ENCODE measurements at places on chromosomes 7 and 10.

DNA sequence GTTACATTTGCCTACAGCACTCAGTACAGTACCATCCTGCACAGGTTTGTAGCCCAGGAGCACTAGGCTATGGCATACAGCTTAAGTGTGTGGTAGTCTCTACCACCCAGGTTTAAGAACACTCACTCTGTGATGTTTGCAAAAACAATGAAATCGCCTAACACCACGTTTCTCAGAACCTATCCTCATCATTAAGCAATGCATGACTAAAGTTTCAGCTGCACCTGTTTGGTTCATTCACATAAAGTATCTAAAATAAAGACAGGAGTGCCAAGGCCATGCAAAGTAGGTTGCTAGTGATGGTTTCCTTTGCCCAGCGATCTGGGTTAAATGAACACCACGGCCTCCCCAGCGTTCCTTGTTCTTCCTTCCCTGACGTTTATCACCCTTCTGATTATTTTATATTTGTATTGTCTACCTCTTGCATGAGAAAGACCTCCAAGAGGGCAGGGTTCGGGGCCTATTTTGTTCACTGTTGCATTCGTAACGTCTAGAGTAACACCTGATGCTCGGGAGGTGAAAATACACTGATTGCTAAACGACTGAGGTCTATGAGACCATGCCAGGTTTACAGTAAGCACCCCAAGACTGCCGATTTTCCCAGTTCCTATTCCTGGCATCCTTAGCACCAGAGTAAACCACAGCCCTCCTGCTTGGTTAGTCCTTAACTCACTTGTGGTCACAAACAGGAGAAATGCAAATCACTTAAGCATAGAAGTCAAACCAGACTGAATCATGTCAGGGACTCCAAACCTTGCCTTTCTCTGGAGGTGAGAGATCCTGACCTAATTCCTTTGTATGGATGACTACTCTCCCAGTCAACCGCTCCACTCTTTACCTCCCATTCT, 204.1 kb upstream of the NFE2L3 start:
- DNase-seq: no peak

DNA sequence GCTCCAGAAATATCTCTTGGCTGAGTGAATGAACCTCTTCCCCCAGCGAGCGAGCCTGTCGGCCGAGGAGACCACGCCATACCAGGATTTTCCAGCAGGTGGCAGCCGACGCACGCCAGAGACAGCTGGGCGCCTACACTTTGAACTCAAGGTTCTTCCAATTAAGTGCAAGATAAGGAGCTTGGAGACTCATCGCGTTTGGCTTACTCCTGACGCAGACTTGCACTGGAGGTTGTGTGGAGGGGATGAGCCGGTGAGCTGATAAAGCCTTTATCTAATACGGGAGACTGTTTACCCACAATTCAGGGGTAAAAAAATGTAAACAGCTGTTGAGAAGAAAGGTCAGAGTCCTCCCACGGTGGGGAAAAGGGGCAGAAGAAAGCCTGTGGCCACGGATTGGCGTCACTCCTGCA, 45.9 kb upstream of the EMX2 start:
- peak; percentile 27 for DNase-seq

- no peak for DNase-seq
Measured at GRCh38 chr7:151686826-151687225, 167.1 kb upstream of the RHEB start.

- DNase-seq: no peak
Measured at GRCh38 chr10:35643151-35644049, 1.3 kb upstream of the FZD8 start.

- DNase-seq: no peak
Measured at GRCh38 chr10:31426401-31426800, 107.4 kb downstream of the ZEB1 start.

GRCh38 chr7:44473295-44473694, 17.2 kb downstream of the NUDCD3 start:
- DNase-seq: no peak

GRCh38 chr10:125845617-125846016, 22.3 kb downstream of the BCCIP start:
- no peak for DNase-seq

- DNase-seq: no peak
Measured at GRCh38 chr10:63801166-63801565, 280.0 kb downstream of the REEP3 start.

DNA sequence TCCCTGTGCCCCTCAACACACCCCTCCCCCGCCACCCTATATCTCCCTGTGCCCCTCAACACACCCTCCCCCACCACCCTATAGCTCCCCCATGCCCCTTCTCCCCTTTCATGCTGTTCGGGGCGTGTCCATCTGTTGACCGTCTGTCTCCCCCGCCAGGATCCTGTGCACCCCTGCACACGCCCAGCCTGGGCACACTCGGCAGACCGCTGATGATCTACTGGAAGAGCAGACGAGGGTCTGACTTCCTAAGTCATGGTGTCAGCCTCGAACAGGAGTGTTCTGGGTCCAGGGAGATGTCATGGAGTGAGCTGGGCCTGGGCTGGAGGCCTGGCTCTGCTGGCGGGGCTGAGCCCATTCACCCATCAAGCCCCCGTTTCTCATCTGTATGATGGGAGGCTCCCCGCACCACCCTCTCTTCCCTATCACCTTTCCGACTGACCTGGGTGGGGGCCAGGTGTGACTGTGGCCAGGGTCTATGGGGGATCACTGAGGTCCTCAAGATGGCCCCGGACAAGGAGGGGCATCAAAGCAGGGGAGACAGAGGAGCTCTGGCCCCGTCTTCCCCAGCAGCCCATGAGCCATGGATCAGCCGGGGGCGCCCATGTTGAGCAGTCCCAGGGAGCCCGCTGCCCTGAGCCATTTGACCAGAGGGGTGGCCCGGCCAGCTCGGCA, 48.3 kb downstream of the PDGFA start:
- no peak for DNase-seq

- no peak for DNase-seq
Measured at GRCh38 chr7:112262855-112263487, 56.5 kb downstream of the ZNF277 start.
